ENCODE measurements at places on chromosomes 2 and 18.

DNA sequence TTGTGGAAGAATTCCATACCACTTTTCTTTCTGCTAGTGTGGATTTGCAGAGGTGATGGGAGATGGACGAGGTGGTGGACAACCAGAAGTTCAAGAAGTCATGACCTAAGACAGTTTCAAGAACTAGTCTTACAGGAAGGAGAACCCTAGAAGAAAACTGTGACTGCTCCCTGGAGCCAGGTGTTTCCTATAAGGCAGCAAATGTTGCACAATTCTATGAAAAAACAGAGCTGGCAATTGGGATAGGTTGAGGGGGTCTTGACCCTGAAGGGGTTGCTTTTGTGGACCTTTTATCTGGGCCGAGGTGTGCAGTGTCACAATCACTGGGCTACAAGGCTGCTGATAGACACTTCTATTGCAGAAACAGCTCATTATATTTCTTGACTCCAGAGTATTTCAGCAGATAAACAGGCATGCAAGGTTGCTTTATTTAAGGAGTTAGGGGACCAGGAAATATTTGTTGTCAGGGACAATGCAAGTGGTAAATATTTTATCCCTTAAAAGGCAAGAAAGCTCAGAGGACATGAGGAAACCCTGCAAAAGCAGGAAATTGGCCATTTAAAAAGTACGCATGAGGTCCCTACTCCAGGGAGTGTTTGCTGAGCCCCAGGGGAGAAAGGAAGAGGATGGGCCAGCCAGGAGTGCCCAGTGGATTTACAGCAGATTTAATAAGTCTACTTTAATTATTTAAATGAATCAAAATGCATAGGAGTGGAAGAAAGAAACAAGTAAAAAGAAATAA lies 22.9 kb downstream of the APCDD1 start:
- no peak for DNase-seq

DNA sequence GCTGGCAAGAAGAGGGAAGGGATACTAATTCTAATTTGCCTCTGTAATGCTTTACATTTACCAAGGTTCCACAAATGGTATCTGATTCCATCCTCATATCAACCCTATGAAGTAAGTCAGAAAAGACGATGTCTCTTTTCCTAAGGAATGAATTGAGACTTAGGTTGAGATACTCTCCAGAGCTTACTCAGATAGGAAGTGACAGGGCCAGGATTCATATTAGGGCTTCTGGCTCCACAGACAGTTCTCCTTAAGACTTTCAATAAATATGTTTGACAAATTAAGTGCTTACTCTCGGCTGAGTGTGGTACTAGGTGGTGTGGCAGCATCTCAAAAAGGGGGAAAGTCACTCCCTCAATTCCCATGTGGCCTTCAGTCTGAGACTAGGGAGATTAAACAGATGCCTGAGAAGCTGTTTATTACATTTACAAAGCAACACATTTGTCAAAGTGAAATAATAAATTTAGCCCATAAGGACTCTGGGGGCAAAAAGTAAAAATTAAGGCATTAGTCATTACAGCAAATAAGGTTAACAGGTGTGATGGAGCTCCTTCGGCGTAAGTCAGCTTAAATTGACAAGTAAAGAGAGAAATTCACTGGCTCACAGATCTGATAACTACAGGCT lies 14.2 kb downstream of the CDK15 start:
- no peak for DNase-seq

GRCh38 chr2:171009386-171009785 lies 80.3 kb downstream of the GORASP2 start:
- DNase-seq, result no peak

DNA sequence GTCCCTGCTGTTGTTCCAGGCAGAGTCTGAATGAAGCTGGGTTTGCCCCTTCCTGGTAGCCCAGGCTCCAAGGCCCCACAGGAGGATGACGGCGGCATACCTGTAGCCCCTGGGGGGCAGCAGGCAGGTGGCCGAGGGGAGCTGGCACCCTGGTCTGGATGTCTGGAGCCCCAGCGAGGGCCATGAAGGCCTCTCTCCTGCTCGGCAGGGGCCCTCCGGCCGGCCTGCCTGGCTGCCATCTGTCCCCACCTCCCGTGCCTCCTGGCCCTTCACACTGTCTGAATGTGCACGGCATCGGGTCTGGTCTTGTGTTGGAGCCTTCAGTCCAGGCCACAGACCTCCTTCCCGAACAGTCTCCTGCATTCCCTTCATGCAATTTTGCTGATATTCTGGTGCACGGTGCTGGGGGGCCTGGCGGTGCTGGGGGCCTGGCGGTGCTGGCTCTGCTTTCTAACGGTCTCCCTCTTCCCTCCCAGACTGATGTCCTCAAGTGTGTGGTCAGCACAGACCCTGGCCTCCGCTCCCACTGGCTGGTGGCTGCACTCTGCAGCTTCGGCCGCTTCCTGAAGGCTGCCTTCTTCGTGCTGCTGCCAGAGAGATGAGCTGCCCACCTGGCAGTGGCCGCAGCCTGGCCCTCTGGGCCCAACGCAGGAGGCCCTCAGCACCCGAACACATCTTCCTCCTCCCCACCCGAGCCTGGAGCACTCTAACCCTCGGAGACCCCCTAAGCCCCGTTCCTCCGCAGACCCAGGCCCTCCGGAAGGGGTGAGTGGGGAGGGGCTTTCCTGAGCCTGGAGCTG lies 13.5 kb downstream of the BOK start:
- DNase-seq, result no peak

GRCh38 chr2:195317550-195317949 lies 339.5 kb upstream of the SLC39A10 start:
- no peak for DNase-seq

DNA sequence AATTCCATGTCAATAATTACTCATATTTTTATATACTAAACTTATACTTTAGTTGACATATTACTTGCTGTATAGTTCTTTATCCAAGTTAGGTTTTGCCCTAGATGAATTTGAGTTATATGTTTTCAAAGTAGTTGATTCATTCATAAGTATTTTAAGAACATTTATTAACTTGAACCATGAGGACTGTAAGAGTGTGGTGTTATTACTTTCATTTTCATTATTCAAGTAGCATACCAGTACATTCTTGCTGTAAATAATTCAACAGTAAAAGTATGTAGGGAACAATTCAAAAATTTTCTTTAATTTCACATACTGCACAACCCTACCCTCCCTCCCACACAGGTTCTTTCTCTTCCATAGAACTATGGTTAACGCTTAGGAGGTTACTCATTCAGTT lies 75.4 kb downstream of the ANKRD12 start:
- no peak for DNase-seq

DNA sequence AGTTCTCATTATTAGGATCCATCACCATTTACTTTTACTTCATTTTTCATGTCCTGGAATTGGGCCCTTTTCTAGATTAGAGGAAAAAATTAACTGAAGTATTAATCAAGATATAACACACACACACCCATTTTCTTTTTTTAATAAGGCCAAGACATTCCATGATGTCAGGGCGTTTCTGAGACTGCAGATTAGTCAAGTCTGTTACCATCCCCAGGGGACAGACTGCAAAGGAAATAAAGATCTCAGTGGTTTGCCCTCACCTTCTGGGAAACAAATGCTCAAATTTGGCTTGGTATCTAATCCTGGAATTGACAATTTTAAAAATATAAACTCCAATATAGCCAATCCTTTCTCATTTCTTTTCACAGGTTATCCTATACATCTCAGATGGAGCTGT lies 27.4 kb downstream of the RMP24 start:
- no peak for DNase-seq

DNA sequence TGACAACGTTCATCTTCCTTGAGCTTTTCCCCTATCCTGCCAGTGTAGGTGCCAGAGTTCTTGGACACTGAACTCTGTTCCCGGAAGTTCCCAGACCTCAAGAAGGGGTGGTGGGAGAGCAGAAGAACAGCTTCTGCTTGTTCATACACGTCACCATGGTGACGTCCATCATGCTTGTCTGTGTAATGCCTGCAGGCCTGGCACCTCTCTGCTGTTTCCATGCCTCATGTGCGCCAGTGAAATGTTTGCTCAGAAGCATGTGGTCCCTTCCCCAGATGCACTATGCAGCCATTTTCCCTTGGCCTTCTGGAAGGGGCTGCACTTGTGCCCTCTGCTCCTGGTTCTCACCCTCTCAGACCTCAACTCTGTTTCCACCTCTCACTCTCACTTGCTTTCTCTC lies 210.8 kb upstream of the NABP1 start:
- no peak for DNase-seq

DNA sequence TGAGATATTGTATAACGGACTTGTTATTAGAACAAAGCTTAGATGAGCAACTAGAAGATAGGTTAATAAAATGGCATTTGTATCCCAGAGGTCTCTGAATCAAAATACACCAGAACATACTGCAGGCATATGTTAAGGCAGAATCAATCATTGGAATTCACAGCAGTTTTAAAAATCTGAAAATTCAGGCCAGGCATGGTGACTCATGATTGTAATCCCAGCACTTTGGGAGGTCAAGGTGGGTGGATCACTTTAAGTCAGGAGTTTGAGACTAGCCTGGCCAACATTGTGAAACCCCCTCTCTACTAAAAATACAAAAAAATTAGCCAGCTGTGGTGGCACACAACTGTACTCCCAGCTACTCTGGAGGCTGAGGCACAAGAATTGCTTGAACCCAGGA lies 405.2 kb downstream of the ZEB2 start:
- DNase-seq, result no peak

DNA sequence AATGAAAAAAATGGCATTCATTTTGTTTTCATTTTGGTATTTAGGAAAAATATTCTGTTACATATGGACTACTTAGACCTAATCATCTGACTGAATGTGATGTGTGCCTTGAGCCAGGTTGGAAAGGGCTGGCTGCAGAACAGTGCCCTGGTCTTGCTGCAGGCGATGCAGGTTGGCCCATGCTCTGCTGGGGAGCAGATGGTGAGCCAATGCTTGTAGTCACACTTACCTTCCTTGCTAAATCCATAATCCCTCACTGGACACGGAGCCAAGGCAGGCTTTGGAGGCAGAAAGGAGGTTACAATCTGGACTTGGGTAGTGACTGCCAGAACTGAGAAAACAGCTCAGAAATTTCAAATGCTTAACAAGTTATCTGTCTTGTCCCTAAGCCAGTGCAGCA lies 228.7 kb downstream of the ARHGAP15 start:
- no peak for DNase-seq

GRCh38 chr2:133378928-133379549 lies 189.2 kb downstream of the NCKAP5 start:
- DNase-seq, result no peak

DNA sequence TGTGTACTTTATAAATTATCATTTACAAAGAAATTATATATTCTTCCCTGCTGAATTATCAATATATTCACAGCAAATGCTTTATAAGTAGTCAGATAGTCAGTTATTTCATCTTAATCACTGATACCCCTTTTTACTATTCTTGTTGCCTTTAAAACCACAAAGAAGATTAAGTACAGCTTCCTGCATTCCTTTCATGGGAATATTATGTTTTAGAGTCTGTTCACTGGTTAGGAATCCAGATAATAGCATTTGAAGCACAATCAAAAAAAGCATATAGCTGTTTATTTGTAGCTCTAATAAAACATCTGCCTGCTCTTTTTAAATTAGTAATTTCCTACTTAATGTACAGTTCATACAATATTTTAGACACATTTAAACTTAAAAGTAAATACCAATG lies 508.9 kb downstream of the FBXO15 start:
- no peak for DNase-seq

DNA sequence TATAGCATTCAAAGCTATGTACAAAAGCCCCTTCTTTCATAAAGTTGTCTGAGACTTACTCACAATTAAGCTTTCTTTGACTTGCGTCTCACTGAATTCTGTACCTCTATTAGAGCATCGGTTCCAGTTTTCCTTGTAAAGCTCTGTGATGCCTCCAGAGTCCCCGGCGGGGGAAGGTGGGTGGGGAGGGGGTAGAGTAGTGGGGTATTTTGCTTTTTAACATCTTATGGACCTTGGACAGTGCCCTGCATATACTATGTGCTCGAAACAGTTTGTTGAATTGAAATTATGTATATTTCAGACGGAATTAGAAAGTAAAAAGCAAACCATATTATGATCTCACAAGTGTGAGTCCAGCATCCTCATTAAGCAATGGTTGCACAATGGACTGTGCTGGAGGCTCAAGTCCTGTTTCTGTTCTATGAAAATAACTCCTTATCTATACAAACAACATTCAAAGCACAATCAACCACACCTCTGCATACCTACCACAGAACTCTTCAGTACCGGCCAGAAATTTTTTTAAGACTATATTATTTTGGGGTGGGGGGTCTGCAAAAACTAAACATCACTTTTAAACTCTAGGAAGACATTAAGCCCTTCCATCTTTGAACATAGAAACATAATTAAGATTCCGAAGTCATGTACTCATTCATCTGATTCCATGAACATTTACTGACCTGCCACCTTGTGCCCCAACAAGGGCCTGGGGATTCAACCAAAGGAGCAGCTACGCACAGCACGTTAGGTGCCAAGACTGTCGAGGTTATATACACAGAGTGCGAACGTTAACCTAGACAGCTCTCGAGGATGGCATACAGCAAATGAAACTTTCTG lies 908 bp downstream of the STAT1 start:
- no peak for DNase-seq

DNA sequence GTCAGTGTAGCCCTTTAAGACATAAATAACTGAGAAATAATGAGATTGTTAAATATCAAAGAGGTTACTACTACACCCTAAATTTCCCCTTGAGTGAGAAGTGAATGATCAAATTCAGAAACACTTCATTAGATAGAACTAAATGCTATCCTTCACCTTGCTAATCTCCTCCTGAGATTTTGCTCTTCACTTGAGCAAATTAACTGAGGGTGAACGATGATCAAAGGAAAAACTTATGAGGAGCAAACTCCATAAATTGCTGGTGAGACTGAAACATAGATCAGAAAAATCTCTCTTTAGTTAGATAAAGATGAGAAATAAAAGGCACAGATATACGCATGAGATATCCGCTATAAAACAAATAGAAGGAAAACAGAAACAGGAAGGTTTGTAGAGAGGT lies 63.1 kb upstream of the TANC1 start:
- DNase-seq, result no peak

- no peak for DNase-seq
These were observed 130.6 kb downstream of the SPOPL start for GRCh38 chr2:138632066-138632620.

- DNase-seq, result no peak
These were observed 68.0 kb downstream of the FAM124B start for GRCh38 chr2:224333726-224334482.

DNA sequence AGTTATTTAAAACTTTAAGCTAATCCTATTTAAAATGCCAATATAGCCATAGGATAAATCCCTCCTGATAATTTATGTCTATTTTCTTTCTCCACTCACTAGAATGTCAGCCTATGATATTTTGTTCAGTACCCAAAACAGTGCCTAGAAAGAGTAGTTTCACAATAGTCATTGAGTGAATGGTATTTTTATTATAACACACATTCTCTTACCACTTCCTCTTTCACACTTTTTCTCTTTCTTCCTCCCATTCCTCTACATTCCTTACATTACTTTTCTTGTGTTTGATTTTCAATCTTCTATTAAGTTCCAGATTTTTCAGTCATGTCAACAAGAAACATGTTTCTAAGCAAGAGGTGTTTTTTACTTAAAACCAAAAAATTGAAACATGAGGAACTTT lies 327.6 kb upstream of the UBE2E3 start:
- DNase-seq, result no peak

- DNase-seq, result no peak
These were observed 221.6 kb downstream of the NR4A2 start for GRCh38 chr2:156110890-156111289.

GRCh38 chr18:57657542-57657941 lies 35.9 kb upstream of the NARS1 start:
- no peak for DNase-seq

GRCh38 chr2:165793779-165794535 lies at the start of gene GALNT3:
Gene GALNT3, minus strand, starts transcription at chr2:165794247. Its CDS starts 23,547 bp downstream, at chr2:165770700.
- no peak for DNase-seq

- DNase-seq, result no peak
These were observed 11.2 kb upstream of the STK17B start for GRCh38 chr2:196182439-196183171.

Data from SHP77 treated with DMSO at 0.1 percent for 48 hours (cell line).